ENCODE measurements at places on chromosomes 3 and 15.

- no peak overlapping the region for H3K4me3 ChIP-seq
- peak overlapping the region; percentile 1 for H3K27ac ChIP-seq
- H3K27me3 ChIP-seq = no peaks in the 10 kb centered on the region
- peaks cover 2% of the 10 kb centered on the region for H3K36me3 ChIP-seq
- peaks cover 29% of the 10 kb centered on the region for H3K4me1 ChIP-seq
Measured at GRCh38 chr3:172051957-172052354, 12.6 kb downstream of the FNDC3B start.

DNA sequence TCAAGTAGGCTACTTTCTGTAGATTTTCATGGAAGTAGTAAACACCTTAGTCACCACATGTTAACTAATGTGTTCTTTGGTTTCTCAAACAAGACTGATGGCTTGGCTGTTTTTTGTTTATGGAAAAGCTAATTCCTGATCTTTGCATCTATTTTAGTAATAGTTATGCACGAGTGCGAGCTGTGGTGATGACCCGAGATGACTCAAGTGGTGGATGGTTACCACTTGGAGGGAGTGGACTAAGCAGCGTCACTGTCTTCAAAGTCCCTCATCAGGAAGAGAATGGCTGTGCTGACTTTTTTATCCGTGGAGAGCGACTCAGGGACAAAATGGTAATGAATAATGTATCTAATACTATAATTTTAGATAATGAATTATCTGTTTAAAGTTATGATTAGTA, 46.6 kb downstream of the SPRED1 start:
- no peak for DNase-seq
- no peak overlapping the region for H3K4me3 ChIP-seq
- H3K27ac ChIP-seq = no peak overlapping the region

DNA sequence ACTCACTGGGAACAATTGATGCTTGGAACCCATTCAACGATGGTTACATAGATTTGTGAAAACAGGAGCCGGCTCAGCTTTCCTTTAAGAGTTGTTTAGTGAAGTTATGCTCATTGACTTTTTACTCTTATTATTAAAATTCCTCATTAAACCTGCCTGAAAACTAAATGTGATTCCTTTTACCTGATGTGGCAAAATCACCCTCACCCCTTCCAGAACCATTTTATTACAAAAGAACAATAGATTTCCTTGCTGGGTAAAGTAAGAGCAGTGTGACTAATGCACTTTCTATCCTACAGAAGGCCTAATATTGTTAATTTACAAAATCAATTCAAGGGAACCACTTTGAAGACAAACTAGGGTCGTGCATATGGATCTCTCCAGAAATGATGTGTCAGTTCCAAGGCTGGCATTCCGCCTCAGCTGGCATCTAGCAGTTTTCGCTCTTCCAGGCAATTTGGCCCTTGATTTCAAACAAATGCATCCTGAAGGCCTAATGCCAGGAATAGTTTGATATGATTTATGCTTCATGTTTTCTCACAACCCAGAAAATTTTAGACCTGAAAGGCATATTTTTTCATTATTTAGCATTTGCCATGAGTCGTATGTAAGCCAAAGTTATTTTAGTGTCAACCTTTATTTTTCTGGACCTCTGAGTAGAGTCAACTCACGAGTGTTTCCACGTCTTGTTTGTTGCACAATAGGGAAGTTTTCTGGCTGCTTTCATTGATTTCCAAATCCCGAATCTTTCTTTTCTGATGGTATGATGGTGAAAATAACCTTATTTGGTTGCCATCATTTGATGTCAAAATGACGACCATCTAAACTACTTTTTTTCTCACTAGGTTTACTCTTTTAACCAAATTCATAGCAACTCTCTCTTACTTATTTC, 447.8 kb downstream of the MECOM start:
- H3K36me3 ChIP-seq = no peaks in the 10 kb centered on the region
- no peak overlapping the region for H3K27ac ChIP-seq
- H3K4me1 ChIP-seq = no peaks in the 10 kb centered on the region
- no peak for DNase-seq
- H3K4me3 ChIP-seq = no peak overlapping the region

- no peak overlapping the region for H3K4me3 ChIP-seq
- no peaks in the 10 kb centered on the region for H3K27me3 ChIP-seq
- no peaks in the 10 kb centered on the region for H3K36me3 ChIP-seq
Measured at GRCh38 chr3:116000311-116000710, 377.0 kb downstream of the GAP43 start.

DNA sequence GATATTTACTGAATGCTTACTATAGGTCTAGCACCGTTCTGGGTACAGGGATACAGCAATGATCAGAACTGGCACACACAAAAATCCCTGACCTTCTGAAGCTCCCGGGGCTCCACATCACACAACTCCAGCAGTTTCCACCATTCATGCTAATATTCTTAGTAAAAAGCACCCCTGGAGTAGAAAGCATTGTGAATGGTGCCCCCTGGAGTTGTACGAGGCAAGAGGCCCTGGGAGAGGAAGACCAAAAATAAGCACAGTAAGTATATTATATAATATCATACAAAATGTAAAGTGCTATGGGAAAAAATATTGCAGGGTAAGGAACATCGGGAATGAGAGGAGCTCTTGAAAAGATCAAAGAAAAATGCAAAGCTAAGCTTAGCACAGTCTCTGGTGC, 790 bp upstream of the SRGAP3 start:
- no peak for DNase-seq
- H3K27ac ChIP-seq = peak overlapping the region; percentile 68
- no peak overlapping the region for H3K4me3 ChIP-seq
- H3K27me3 ChIP-seq = peaks cover 33% of the 10 kb centered on the region
- H3K4me1 ChIP-seq = peaks cover 19% of the 10 kb centered on the region
- H3K36me3 ChIP-seq = no peaks in the 10 kb centered on the region

DNA sequence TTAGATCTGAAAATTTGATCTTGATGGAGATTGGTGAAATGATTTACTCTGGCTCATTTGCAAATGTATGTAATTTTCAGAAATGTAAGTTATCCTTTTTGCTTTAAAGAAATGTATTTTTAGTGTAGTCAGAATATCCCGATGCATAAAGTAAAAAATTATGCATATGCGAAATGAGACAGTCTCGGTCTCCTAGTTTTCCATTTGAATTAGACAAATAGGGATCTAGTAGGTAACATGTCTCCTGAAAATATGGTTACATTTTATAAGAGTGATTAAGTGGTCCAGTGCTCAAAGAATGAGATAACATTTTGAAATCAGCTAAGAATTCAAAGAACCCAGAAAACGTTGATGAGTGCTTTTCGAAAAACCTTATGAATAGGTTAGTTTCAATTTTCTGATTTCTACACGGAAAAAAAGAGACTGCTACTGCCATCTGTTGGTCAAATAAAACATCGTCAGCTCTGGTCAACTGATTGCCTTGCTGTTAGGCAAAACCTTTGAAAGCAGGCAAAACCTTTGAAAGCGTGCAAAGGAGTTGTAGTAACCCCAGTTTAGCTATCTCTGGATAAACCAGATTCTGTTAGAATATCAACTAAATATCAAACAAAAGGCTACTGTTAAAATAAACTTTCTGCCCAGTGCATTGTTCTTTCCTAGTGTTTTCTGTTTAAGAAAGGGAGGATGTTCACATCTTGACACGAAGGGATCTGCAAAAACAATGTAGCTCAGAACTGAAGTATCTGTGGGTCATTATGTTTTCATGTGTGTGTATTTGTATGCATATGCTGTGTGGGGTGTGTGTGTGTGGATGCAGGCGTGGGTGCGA, 59.3 kb upstream of the CHMP2B start:
- no peak overlapping the region for H3K27ac ChIP-seq
- H3K4me3 ChIP-seq = no peak overlapping the region
- DNase-seq = no peak
- H3K27me3 ChIP-seq = peaks cover 22% of the 10 kb centered on the region

- no peak overlapping the region for H3K27ac ChIP-seq
- no peaks in the 10 kb centered on the region for H3K36me3 ChIP-seq
Measured at GRCh38 chr15:48012191-48012590, 108.6 kb upstream of the SLC24A5 start.

GRCh38 chr3:47318916-47319315, 36.2 kb downstream of the KLHL18 start:
- H3K27ac ChIP-seq = no peak overlapping the region
- H3K27me3 ChIP-seq = no peaks in the 10 kb centered on the region
- peaks cover 11% of the 10 kb centered on the region for H3K4me1 ChIP-seq

DNA sequence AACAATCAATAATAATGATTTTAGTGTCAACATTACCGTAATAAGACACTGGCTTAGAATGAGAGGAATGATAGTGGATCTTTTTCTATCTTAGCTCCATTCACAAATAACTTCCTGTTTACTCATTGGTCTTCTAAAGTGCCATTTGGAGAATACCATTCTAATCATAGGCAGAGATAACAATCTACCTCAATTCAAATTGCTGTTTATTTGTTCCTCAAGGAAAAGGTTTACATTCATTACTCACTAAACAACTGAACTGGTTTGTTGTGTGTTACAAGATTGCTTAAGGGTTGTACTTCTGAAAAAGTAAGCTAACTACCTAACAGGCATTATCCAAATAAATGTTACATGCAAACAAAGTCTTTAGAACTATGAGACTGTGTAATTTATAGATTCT, 8.1 kb upstream of the PCOLCE2 start:
- no peak for DNase-seq
- H3K27ac ChIP-seq = no peak overlapping the region
- no peaks in the 10 kb centered on the region for H3K4me1 ChIP-seq
- H3K4me3 ChIP-seq = no peak overlapping the region

GRCh38 chr15:90539789-90540188, 10.1 kb downstream of the CRTC3 start:
- DNase-seq = no peak
- peaks cover 3% of the 10 kb centered on the region for H3K36me3 ChIP-seq
- no peaks in the 10 kb centered on the region for H3K27me3 ChIP-seq
- peaks cover 52% of the 10 kb centered on the region for H3K4me1 ChIP-seq

GRCh38 chr3:8733332-8734094, at the start of gene CAV3:
TSS of gene CAV3 (plus strand) at chr3:8733802. CDS start at chr3:8733877, 75 bp downstream.
- H3K4me3 ChIP-seq = no peak within 1 kb of the TSS
- no peak within 1 kb of the TSS for H3K27ac ChIP-seq
- H3K36me3 ChIP-seq = no peaks in the 10 kb centered on the region
- no peaks in the 10 kb centered on the region for H3K4me1 ChIP-seq
- peaks cover 53% of the 10 kb centered on the region for H3K27me3 ChIP-seq
